NCI-H1417 (cell line): ENCODE measurements at places on chromosomes 13 and 19.

- no peak for DNase-seq
Measured at GRCh38 chr13:68026077-68026476, 795.9 kb upstream of the PCDH9 start.

DNA sequence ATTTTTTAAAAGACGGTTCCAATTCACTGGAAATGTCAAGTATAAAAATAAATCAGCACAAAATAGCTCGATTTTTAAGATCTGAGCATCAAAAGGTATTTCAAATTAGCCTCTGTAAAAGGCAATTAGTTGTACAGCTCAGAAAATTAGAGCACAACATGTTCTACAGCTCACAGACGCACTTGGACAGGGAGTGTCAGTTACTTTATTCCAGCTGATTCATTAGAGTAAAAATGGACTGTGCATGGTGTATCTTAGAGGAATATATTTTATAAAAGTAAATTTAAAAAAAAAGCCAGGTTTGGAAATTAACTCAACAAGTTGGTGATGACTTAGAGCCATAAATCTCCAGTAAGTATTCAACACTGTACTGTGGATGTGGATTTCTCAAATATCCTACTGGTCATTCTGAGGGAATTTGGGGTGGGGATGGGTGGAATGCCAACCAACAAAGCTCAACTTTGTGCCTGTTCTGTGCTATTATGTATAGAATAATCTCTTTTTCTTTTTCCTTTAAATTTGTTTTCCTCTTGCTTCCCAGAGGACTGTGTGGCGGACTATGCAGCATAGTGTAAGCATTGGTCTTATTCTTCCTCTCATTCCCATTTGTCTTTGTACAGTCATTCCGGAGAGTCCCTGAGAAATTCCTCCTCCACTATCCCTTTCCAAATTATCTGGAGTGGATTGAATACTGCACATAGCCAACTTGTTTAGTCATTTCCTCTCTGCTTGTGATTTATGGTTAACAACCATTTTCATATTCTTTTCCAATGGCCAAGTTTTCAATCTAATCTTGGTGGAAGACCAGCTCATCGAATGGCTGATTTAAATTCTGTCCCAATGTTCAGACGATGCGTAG is 169.3 kb downstream of the DCT start:
- DNase-seq = no peak

DNA sequence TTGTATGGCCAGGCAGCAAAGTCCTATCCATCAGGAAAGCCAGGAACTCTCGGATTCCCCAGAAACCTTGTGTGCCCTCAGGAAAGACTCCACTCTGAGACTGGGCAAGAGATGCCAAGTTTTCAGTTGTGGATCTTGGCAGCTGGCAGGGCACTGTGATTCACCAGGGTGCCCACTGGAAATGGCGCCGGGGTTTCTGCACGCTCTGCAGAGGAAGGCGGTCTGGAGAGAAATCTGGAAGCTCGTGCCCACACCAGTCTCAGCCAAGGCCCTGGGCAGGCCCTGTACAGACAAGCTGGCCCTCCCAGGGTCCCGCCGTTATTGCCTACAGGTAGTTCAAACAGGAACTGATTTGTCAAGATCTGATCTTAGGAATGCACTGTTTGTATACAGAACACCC is 4.9 kb downstream of the NAPA start:
- no peak for DNase-seq

DNA sequence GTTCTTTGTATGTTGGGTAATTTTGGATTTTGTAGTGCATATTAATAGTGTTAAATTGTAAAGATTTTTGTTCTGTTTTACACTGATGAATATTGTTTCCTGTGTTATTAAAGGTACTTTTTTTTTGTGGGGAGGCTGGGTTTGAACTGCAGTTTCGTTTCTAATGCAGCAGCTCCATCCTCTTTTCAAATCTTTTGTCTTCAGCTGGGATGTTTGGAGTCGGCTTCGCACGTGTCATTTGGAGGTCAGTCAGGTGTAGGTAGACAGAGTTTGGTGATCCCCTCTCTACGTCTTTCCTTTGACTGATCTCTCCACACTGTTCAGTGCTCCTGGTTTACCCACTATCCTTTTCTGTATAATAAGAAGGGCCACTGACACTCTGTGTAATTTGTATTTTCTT is 30.3 kb downstream of the TDRD3 start:
- DNase-seq = no peak

DNA sequence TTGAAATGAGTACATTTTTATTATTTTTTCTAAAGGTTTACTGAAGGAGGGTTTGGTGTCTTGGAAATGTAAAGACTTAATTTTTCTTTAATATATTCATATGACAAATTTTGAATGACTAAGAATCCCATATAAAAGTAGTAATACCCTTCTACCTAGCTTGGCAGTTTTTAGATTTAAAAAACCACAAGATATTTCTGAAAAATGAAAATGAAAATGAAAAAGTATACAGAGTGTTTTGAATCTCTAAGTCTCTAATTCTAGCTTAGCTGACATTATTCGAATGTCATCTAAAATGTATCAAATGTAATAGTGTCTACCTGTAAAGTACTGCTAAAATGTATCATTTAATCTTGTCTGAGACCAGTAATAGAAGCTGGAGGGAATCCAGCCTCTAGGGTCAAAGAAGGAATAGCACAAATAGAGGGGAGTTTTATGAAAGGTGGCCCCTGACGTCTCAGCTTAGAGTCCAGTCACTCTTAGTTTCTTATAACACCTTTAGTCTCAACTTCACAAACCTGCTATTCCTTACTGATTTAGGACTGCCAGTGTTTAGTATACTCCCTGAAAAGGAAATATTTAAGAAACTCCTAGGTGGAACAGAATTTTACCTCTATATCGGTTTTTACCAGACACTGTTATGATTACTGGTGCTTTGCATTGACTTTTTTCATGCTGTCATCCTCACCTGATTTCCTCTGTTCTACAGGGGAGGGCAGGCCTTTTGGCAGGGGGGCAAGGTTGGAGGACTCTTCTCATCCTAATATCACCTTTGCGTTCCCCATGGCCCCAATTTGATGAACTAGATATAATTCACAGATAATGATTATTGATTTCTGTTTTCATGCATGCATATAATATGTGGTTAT is 16.2 kb upstream of the MIR17HG start:
- DNase-seq = no peak

DNA sequence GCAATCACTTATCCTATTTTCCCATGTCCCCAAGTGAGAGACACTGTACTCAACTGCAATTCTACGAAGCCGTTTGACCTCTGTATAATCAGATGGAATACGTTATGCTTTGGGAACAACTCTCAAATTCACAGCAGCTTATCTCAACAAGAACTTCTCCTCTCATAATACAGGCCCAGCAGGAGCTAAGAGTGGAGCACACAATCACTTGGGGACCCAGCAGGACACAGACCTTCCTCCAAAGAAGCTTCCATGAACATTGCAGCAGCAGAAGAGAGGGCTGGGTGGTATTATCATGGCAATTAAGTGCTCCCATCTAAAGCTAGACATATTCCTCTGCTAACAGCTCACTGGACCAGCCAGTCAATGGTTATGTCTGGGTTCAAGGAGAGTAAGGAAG is 428.3 kb upstream of the MIR17HG start:
- no peak for DNase-seq

GRCh38 chr13:40342901-40343300 is 323.5 kb downstream of the FOXO1 start:
- no peak for DNase-seq

- DNase-seq = peak; percentile 87
Measured at GRCh38 chr19:4909156-4909896, at the start of gene UHRF1. UHRF1 (plus strand) TSS chr19:4909501; CDS start chr19:4910886, 1,385 bp downstream.

GRCh38 chr13:106919638-106920037 is 351.7 kb upstream of the ARGLU1 start:
- DNase-seq = no peak

- DNase-seq = no peak
Measured at GRCh38 chr13:95822303-95822702, 145.4 kb downstream of the DNAJC3 start.

DNA sequence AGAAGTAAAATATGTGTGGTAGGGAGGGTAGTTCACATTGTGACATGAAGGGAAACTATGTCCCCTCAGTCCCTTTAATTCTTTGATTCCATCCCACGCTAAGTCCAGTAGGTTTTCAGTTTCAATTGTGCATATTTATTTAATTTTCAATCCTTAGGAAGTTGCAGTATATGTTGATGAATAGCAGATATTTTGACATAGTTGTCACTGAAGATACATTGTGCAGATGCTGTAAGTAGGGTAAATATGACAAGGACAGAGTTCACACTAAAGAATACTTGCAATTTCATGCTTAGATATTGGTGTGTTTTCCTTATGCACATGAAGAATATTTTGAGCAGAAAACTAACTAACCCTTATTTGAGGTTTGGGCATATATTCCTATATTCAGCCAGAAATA is 595.4 kb upstream of the MIR17HG start:
- no peak for DNase-seq
